ENCODE measurements at places on chromosomes 3 and 15.

- DNase-seq = no peak
Measured at GRCh38 chr3:18562364-18563154, 137.4 kb upstream of the SATB1 start.

GRCh38 chr3:4977001-4977852 is 2.0 kb upstream of the BHLHE40 start:
- DNase-seq = no peak

DNA sequence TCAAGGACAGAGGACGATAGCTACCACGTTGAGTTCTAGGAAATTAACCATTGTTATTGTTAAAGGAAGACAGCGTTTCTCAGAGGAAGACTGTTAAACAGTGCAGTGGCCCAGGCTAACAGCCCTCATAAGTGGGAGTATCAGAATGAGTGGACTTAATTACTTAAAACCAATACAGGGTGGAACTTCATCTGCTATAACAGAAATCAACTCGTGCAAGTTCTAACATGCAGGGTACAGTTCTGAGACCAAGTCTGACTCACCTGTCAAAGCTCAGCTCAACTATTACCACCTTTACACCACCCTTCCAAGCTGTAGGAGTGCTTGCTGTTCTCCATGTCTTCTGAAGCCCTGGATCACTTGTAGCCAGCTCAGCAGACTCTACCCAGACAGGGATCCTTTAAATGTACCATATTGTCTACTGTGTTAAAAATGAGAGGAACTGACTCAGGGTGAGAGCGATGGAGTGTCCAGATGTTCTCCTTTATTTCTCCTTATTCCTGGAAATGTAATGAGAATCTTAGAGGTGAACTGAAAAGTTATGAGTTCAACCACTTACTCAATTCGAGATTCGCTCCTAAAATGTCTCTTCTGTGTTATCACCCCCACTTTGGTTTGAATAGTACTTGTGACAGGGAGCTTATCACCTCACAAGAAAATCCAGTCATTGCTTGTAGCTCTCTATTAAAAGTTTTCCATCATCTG is 26.5 kb downstream of the CD86 start:
- DNase-seq = no peak

DNA sequence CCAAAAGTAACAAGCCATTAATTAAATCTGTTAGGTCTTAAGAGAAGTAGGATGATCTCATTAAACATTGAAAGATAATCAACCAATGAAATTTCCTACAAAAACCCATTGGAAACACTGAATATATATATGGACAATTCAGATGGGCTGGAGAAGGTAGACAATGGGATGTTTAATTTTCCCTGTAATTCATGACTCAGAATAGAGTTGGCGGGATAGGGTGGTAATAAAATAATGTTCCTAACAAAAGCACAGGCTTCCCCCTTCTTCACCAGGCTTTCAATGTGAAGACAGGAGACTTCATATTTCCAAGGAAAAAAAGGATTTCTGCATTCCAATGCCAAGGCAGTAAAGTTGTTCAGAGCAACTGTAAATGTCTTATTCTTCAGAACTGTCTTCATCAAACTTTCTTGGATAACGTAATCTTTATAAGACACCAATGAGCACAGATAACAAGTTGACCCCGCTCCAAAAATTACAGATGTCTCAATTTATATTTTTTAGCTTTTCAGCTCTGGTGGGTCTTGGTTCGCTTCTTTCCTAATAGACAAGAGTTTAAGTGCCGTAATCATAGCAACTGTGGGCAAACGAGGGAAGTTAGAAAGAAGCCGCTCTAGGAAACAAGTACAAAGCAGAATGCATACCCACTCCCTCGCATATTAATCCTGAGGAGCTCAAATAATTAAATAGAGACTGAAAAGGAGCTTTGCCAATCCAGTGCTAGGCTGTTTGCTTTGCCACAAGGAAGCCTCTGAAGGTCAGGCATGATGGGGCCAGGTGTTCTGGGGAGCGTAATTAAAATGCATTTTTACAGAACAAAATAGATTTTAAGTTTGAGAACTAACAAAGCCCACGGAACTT is 377.0 kb downstream of the FOXP1 start:
- no peak for DNase-seq

GRCh38 chr3:58034738-58035523 is 26.7 kb downstream of the FLNB start:
- DNase-seq = no peak

- no peak for DNase-seq
Measured at GRCh38 chr15:68232937-68233336, 3.4 kb upstream of the CLN6 start.

- DNase-seq = no peak
Measured at GRCh38 chr3:156256945-156257344, 136.6 kb downstream of the KCNAB1 start.

GRCh38 chr3:180860180-180860858 is 52.2 kb upstream of the FXR1 start:
- no peak for DNase-seq

GRCh38 chr15:31446546-31446945 is 119.9 kb downstream of the KLF13 start:
- DNase-seq = no peak

DNA sequence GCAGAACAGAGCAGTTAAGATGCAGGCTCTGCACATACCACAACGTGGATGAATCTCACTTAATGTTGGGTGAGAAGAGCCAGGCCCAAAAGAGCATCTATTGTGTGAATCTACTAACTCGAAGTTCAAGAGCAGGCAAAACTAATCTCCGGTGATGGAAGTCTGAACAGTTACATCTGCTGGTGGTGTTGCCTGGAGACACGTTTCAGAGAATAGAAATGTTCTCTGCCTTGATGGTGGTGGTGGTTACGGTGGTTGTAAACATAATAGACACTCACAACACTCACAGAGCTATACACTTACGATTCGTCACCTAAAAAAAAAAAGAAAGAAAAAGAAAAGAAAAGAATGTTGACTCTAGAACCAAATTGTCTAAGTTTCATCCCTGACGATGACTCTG is 86.8 kb downstream of the LIPC start:
- no peak for DNase-seq

GRCh38 chr3:12423918-12424630 is 60.2 kb upstream of the TSEN2 start:
- DNase-seq = no peak

DNA sequence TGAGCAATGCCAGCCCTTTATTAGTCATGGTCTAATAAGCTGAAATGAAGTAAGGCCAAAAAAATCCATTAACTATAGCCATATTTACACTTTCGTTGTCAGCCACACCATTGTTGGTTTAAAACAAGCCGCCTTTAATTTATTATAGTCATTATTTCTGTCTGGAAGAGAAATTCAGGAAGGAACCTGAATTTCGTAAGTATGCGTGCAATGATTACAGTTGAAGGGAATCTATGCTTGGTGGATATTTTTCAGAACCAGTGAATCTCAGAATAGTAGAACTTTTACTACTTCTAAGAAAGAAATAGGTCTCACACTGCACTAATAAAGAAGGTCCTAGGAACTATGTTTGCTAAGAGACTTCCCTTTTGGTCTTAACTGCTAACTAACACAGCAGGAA is 59.1 kb downstream of the FAM43A start:
- DNase-seq = no peak

DNA sequence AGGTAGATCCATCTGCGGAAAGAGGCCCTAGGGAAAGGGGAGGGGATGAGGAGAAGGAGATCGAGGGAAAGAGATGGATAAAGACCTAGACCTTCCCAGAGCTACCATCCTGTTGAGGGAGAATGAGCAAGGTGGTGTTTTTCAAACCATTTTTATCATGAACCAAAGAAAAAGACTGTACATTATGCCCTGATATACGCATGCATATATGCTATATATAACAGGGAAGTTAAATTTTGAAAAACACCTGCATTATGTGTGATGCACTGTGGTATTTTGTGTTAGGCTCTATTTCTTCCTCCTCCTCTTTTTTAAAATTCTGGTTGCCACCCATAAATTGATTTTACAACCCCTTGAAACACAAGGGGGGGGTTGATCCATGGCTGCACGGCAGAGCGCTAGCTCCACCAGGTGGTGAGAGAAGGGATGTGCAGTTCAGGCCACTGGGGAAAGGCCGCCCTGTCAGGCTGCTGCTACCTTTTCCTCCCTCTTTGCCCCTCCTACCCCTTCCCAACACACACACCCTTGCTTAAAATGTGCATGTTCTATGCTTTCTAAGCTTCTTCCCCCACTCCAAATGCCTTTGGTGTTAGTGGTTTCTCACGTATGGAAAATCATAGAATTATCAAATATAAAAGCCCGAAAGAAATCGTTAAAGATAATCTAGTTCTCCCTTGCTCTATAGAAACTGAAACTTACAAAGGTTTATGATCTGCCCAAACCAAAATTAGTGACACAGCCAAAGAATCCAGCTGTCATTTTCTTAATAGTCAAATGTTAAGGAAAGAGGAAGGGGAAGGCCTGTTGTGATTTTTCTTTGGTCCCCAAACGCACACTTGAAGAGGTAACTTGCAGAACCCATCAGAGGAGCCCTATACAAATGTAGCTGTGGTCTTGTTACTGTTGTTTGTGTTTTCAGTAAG is 262.0 kb upstream of the UMPS start:
- DNase-seq = no peak

DNA sequence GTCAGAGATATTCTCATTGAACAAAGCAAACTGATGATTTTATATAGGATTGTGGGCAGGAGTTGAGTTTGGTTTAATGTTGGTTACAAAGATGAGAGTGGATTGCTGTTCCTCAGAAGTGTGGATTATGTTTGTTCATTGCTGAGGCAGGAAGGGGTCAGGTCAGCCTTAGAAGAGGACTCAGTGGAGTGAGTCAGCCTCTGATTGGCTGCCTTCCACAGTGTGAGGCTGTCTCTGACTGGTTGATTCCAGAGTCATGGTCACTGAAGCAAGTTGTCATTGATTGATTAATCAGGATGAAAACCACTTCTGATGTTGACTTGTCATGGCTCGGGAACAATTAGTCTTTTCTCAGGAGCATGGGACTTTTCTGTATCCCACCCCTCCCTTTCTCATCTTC is 36.2 kb downstream of the KBTBD12 start:
- DNase-seq = no peak

DNA sequence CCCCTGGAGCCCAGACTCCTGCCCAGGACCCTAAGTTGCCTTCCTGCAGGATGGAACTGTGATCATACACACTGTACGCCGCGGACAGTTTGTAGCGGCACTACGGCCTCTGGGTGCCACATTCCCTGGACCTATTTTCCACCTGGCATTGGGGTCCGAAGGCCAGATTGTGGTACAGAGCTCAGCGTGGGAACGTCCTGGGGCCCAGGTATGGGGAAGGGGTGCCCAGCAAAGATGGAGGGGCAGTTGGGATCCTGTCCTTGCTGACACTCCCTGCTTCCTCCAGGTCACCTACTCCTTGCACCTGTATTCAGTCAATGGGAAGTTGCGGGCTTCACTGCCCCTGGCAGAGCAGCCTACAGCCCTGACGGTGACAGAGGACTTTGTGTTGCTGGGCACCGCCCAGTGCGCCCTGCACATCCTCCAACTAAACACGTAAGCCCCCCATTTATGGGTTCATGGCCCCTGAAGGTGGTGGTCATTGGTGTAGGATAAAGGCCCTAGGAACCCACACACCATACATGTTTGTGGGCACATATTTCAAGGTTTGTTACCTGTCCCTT is 28.8 kb downstream of the NBEAL2 start:
- DNase-seq = no peak

DNA sequence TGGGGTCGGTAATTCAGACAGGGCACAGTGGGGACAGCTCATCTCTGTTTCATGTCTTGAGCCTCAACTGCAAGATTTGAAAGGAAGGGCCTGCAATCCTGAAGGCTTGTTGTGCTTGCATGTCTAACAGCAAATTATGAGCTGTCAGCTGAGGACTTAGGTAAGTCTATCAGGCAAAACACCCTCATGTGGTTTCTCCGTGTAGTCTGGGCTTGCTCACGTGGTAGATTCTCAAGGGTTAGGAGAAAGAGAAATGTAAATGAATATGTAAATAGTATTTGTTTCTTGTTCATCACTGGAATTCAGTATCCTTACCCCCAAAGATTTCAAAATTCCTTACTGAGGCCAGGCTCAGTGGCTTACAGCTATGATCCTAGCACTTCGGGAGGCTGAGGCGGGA is 30.1 kb upstream of the HYKK start:
- no peak for DNase-seq

DNA sequence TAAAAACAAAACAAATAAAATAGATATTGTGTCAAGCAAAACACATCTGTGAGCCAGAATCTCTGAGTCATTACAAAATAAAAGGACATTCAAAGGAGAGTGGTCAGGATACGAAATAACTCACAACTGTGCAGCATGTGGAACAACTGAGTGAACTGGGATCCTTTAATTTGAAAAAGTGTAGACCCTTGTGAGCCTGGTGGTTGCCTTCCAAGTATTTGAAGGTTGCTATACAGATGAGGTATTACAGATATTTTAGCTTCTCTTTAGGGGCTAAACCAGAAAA is 26.7 kb downstream of the KCNMB2 start:
- peak; percentile 17 for DNase-seq

DNA sequence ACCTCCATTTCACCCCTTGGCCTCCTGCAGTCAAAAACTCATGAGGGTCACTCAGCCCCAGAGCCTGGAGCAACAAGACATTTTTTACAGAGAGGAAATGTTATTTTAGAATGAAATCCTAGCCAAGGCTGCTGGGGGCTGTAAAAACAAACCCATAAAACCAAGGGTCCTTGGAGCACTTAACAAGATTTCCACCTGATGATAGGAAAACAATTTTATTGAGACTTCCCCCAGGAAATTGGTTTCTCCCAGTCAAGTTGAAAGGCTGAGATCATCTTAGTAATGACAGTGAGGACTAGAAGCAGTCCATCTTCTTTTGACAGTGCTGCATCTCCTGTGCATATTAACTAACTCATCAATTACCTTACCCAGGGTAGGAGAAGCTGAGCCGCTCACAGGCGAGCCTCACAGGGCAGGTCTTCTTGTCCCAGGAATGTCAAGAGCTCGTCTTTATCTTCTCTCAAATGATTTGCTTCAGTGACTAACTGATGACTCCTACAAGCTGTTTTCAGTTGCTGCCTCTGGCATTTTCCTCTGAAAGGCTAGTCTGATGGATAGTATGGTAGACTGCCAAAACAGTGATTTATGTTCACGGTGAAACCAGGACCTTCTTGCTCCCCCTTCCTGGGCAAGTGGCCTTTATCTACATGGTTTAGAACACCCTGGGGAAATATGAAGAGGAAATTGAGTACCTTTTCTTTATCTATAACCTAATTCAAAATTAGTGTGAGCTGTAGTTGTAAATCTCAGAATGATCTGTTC is 34.6 kb upstream of the AEN start:
- DNase-seq = no peak

GRCh38 chr3:66467996-66468735 is 32.7 kb downstream of the LRIG1 start:
- DNase-seq = no peak

- no peak for DNase-seq
Measured at GRCh38 chr3:32708672-32709283, 23.8 kb downstream of the CNOT10 start.

GRCh38 chr3:128338536-128339330 is 128.0 kb downstream of the DNAJB8 start:
- no peak for DNase-seq

DNA sequence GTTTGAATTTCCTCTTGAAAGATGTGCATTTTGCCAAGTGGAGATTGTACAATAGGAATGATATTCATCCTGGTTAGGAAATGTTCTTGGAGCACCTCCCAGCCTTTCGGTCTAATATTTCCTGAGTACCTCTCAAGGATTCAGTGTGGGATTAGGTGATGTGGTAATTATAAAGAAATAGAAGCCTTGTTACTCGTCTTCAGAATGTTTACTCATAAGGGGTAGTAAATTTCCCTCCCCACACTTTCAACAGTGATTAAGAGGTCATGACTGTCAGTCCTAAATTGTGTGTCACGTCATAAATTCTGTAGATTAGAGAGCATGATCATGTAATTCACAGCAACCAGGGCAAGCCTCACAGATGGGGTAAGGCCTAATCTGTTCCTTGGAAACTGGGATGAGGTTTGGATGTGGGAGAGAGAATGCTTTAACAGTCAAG is 633.1 kb upstream of the TBL1XR1 start:
- peak; percentile 92 for DNase-seq
